ENCODE measurements at places on chromosomes 4 and X.

DNA sequence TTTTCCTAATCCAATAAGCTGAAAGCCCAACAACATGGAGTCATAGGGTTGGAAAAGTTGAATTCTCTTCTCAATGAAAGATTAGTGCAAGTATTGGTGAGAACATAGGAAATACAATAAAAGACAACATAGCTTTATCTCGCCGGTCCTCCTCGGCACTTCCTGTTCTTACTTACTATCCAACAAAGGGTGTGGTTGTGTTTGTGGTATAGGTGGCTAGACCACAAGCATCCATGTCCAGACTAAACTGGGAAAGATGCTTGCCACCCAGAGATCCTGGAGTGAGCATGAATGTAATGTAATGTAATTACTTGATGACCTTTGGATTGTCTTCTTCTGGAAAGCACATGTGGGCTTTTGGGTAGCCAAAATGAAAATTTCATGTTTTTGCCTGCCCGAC, 223.8 kb downstream of the CPE start:
- no peak for DNase-seq

GRCh38 chr4:137738375-137738990, 206.2 kb upstream of the PCDH18 start:
- no peak for DNase-seq

GRCh38 chrX:123570011-123570590, 162.8 kb downstream of the THOC2 start:
- no peak for DNase-seq

- DNase-seq, result no peak
Measured at GRCh38 chr4:141652161-141652778, 15.9 kb downstream of the IL15 start.

GRCh38 chr4:125826801-125827695, 512.3 kb downstream of the FAT4 start:
- DNase-seq, result no peak

- no peak for DNase-seq
Measured at GRCh38 chr4:146407257-146407656, 114.5 kb downstream of the SLC10A7 start.

DNA sequence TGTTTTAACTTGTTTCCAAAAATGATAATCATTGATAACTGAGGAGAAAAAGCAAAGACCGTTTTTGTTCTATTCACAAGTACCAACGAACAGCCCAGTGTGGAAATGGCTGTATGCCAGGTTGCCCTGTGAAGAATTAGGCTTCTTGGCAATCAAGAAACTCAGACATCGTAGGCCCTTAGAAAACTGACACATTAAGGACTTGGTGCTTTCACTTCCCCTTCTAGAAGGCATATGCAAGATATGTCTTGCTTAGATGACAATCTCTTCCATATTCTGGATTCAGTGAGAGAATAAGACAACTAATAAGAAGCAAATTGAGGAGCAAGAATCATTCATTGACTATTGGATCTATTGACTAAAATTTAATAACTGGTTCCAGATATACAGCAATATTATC, 56.6 kb downstream of the ANAPC10 start:
- DNase-seq, result no peak

DNA sequence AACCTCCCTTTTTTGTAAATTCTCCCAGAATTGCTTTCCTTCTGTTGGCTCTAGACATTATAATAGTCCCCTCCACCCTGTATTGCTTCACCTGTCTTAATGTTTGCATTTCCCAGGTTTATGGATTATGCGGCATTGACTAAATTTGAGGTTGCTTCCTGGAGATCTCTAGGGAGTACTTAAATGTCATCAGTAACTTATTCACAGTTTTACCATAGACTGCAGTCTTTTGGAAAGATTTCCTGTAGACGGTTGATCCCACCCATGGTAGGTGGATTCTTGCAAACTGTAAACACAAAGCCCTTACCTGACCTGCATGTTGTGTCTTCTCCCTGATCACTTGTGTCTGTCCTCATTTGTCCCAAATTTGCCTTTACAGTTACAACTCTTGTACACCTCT, 6.2 kb upstream of the NOX1 start:
- no peak for DNase-seq

DNA sequence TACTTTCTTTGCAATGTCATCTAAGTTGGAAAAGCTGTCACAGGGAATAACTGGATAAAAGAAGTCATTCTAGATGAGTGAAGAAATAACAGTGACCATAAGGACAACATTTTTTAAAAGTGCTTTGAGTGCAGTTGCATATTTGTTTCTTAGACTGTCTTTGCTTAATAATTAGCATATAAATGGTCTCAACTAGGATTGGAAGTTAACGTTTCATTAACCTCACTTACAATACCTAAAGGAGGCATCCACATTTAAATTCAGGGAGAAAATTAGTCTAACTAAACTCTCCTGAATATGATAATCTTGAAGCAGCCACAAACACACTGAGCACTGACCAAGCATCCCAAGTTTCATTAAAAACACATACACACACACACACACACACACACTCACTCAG, 780.7 kb downstream of the PCDH18 start:
- DNase-seq, result no peak
